GM04504 (cell line): ENCODE measurements at places on chromosomes 16 and 17.

DNA sequence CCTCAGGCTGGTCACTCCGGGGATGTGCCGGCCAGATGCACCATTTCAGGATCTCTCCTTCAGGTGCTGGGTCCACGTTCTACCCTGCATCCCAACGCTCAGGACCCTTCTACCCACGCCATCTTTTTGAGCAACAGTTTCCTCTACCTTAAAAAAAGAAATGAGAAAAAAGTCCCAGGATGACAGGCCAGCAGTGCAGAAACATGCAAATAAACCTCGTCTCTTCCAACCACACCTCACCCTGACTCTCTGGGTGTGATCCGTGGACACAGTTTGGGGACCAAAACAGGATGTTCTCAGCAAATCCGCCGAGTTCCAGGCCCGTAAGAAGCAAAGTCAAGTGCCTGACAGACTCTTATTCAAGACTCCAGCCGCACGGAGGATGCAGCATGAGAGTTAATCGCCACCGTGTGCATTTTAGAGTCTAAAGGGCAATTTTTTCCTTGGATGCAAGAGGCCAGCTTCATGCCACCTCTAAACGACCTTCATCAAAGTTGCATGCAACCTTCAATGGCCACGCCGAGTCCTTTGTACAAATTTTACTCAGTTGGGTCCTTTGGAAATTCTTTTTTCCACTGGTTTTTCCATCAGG lies 99.6 kb downstream of the ZFHX3 start:
- no peak for DNase-seq

DNA sequence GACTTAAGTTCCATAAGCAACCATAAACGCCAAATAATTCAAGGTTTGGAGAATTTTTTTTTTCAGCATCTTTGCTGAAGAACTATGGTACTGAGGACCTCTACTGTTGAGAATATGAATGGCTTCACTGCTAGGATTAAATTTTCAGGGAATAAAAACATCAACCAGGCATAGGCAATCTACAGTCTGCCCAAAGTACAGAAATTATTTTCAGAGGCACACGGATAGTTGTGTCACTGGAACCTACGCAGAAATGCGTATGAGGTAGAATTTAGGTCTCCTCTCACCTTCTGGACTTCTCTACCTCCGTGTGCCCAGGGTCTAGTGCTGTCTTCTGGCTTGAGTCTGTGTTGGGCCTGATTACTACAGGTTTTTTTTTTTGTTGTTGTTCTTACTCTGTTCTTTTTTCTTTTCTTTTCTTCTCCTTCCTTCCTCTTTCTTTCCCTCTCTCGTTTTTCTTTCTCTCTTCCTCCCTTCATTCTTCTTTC lies 39.7 kb downstream of the NACA2 start:
- DNase-seq = peak; percentile 18

GRCh38 chr16:50581845-50582244 lies 33.6 kb downstream of the NKD1 start:
- no peak for DNase-seq

- no peak for DNase-seq
Observed at GRCh38 chr17:78670850-78671725, 93.9 kb upstream of the DNAH17 start.

DNA sequence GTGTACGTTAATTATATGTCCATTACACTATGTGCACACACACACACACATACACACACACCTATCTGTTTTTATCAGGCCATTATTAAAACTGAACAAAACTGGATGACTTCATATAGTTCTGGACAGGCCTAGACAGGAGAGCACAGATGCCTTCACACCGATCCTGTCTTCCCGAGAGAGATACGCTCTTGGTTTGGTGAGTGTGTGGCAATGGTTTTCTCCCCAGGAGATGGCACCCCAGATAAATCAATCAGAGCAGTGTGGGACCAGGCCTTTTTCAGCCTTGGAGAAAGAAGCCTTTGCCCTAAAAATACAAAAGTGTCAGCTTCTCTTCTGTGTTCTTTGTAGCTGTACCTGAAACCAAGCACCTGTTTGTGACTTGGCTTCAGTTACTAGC lies 83.7 kb downstream of the CPPED1 start:
- no peak for DNase-seq

DNA sequence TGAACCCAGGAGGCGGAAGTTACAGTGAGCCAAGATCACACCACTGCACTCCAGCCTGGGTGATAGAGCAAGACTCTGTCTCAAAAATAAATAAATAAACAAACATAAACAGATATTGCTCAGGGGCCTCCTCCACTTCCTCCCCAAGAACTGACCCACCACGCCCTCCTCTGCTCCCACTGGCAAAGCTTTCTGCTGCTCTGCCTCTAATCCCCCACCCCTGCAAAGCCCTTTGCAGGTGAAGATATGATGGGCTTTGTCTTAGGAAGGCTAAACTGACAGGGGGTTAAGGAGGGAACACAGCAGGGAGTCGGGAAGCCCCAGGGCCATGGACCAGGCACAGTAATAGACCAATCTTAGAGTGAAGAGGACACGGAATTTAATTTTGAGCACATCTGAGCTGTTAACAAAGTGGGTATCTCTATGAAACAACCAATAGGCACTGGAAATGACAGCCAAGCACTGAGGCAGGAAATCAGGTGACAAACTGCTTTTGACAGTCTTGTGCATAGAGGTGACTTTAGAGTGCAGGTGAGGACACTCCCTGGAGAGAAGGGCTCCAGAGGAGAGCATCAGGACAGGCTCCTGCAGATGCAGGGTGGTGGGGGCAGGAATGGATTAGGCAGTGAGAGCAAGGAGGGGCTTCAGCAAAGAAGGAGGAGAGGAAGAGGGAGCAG lies 6.4 kb upstream of the CD300LD start:
- DNase-seq = no peak

- no peak for DNase-seq
Observed at GRCh38 chr16:28100810-28101532, 37.5 kb upstream of the GSG1L start.

- no peak for DNase-seq
Observed at GRCh38 chr17:44863061-44863918, 15.6 kb downstream of the HIGD1B start.

DNA sequence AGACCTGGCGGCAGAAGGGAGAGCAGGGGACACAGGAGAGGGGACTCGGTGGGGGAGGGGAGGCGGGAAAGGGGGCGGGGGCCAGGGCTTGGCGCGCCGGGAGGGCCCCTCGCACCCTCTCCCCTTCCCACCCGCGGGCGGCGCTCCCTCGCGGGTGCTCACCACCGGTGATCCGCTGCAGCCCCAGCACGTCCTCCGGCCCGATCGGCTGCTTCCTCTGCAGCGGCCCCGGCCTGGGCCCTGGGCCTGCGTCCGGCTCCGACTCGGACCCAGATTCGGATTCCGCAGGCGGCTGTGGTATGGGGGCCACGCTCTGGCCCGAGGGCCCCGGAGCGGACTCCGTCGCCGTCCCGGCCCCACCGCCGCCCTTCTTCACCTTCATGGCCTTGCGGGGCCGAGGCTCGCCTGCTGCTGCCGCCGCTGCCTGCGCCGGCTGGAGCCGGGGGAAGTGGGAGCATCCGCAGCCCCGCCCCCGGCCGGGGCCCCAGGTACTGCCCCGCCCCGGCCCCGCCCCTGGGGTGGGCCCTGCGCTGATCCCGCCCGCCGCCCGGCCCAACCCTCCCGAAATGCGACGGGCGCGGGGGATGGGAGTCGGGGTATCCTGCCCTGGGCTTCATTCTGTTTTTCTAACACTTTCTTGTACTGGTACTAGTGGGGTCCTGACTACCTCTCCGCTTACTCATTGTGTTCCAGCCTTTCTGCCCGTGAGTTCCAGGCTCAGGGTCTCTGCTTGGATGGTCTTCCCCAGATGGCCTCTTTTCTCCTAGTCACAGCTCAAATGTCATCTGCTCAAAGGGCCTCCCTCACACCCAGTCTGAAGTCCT lies at the start of gene UNC119:
Gene UNC119 (minus strand): TSS at position 449 of the 824 bp plus-strand sequence. CDS start 67 bp downstream, at position 382.
- no peak for DNase-seq

GRCh38 chr17:34478244-34478643 lies 101.1 kb upstream of the TMEM132E start:
- DNase-seq = no peak

GRCh38 chr16:89038811-89039735 lies 54.6 kb upstream of the ACSF3 start:
- DNase-seq = no peak

- DNase-seq = no peak
Observed at GRCh38 chr16:85871756-85872155, 27.2 kb upstream of the IRF8 start.

DNA sequence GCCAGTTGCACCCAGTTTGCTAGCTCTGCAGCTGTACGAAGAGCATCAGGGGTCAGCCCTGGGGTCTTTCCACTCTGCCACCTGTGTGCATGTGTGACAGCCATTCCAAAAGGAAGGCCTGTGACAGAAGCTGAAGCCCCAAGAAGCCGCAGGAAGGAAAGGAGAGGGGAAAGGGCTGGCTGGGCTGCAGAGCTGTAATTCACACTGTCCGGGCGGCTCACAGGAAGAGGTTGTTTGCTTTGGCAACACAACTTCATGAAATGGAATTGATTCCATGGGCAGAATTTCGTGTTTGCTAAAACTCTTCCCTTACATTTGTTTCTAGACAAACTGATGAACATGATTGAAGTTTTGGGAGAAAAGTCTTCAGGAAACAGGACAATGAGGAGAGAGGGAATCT lies 14.8 kb downstream of the TMEM204 start:
- DNase-seq = no peak

GRCh38 chr17:77734371-77735080 lies 224.0 kb upstream of the TNRC6C start:
- peak; percentile 17 for DNase-seq

DNA sequence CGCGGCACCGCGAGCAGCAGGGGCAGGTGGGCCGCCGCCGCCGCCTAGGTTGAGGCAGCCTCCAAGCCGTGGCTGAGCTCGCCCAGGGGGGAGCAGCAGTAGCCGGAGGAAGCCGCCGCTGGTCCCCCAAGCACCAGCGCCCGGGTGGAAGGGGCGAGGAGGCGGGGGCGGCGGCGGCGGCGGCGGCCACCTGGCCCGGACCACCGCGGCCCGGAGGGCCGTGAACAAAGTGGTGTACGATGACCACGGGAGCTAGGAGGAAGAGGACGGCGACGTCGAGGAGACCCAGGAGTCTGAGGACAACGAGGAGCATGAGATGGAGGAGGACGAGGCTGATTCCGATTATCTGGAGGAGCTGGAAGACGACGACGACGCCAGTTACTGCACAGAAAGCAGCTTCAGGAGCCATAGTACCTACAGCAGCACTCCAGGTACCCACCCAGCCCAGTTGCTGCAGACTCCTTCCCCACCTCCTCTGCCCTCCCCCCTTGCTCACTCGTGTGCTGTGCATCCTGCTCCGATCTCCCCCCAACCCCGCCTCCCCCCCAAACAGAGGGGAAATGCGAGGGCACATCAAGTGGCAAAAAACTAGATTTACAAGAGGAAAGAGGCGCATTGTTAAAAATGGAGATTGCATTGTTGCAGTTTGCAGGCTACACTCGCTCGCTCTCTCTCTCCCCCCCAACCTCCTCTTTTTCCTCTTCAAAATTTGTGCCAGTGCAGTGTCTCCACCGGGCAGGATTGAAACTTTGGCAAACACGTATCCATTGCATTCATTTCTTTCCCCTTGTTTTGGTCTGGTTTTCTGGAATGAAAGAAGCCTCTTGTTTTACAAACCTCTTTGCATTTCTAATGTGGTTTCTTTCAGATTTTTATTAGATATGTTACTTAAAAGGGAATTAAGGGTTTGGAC lies 41.8 kb upstream of the AMZ2 start:
- no peak for DNase-seq

GRCh38 chr17:45160447-45161287 lies 1.0 kb upstream of the HEXIM2 start:
- DNase-seq = no peak

DNA sequence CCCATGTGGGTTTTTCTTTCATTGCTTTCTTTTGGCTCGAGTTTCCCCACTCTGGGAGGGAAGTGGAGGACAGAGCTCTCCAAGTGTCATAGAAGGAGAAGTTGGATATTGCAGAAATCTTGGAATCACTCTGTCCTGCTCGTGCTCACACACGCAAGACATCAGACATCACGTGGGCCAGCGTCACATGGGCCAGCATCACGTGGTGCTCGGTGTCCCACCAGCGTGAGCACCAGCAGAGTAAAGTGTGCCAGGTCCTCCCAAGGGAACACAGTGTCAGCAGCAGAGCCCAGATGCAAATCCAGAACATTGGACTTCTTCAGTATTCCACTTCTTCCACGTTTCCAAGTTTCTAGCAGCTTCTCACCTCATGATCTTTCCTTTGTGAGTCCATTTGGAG lies 327.0 kb downstream of the FOXL1 start:
- no peak for DNase-seq

GRCh38 chr17:32253117-32253611 lies 12.5 kb upstream of the RHBDL3 start:
- DNase-seq = peak; percentile 41

- no peak for DNase-seq
Observed at GRCh38 chr17:28755486-28755885, 11.7 kb downstream of the TRAF4 start.

GRCh38 chr17:49989518-49989880 lies 5.5 kb downstream of the DLX3 start:
- no peak for DNase-seq

- DNase-seq = no peak
Observed at GRCh38 chr16:26712876-26713275, 353.9 kb upstream of the C16orf82 start.

- DNase-seq = no peak
Observed at GRCh38 chr17:29255926-29256522, 9.4 kb downstream of the CRYBA1 start.

- no peak for DNase-seq
Observed at GRCh38 chr17:59346876-59347407, 15.5 kb downstream of the YPEL2 start.

GRCh38 chr16:71264299-71264698 lies 24.9 kb downstream of the CMTR2 start:
- DNase-seq = no peak

- peak; percentile 19 for DNase-seq
Observed at GRCh38 chr17:47686276-47686635, 7.7 kb upstream of the TBKBP1 start.

GRCh38 chr16:50523710-50524109 lies 24.5 kb upstream of the NKD1 start:
- no peak for DNase-seq

DNA sequence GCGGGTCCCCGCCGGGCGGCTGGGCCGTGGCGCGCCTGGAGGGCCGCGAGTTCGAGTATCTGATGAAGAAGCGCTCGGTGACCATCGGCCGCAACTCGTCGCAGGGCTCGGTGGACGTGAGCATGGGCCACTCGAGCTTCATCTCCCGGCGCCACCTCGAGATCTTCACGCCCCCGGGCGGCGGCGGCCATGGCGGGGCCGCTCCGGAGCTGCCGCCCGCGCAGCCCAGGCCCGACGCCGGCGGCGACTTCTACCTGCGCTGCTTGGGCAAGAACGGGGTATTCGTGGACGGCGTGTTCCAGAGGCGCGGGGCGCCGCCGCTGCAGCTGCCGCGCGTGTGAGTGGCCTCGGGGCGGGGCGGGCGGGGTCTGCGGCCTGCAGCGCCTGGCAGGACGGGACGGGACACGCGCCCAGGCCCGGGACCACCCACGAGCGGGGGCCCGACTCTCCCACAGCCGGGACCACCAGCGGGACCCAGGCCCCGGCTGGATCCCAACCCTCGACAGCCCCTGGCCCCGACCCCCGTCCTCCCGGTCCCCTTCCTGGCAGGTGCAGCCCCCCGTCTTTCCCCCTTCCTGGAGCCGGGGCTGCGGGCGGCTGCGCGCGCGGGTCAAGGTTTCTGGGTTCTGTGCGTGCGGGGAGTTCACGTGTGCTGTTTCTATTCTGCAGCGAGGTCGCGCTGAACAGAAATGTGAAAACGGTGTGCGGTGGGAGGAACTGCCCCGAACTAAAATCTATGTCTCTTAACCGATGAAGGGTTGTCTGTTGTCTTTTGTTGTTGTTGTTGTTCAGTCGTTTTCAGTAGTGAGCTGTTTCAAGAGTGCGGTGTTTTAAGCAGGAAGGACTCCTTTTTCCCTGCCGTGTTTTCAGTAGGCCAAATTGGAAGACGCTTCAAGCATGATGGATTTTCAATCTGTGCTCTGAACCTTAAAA lies 705 bp downstream of the FOXK2 start:
- DNase-seq = no peak
